ENCODE measurements at places on chromosomes 16 and 17. TPM values are rescaled to one million over a fixed set of nuclear protein-coding genes. Genes with fewer than 3 reads are reported as not detected.
A peak's percentile ranks its signal among the peaks of the same experiment; 100 is the strongest.

Gene ITGAL
- total RNA-seq, result 233 TPM

- no peak for DNase-seq
Measured at GRCh38 chr17:29619251-29619650, 3.5 kb downstream of the CORO6 start.

Gene TTYH2
- 5.6 TPM for total RNA-seq

DNA sequence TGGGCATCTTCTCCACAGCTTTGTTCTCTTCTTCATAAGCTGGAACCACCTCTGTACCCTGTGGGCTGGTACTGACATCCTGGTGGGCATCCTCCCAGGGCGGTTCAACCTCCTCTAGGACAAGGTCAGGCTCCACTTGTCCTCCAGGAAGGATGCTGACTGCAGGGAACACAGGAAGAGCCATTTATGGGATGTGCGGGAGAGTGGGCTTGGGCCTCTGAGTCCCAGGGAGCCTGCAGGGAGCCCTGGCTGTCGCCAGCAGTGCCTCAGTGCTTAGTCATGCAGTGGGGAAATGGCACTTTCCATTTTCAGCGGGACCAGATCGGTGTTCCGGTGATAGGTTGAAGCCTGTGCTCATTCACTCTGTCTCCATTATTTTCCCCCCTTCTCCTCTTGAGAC is 20.5 kb downstream of the CNGB1 start:
- DNase-seq, result no peak

GRCh38 chr16:9966569-9967157 is 215.6 kb downstream of the GRIN2A start:
- DNase-seq, result peak; percentile 19

- no peak for DNase-seq
Measured at GRCh38 chr17:77753691-77754245, 204.7 kb upstream of the TNRC6C start.

GRCh38 chr17:29240968-29241963 is 5.4 kb upstream of the CRYBA1 start:
- no peak for DNase-seq

DNA sequence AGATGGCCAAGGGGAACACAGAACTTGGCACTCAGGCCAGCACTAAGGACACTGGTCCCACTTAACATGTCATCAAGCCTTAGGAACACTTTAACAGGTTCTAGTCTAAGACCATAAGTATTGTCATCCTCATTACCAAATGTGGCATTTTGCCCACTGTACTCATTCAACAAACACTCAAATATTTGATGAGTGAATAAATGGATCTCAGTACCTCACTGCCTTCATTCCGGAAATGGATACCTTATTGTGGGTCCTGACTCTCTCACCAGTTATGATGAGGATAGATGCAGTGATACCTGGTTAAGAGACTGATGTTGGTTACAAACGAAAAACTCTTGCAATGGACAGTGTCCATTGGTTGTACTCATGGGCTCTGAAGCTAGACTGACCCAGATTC is 455.2 kb upstream of the DYNLRB2 start:
- no peak for DNase-seq

- DNase-seq, result no peak
Measured at GRCh38 chr16:82641336-82641984, 14.7 kb downstream of the CDH13 start.

Data from activated naive CD8-positive, alpha-beta T cell treated with anti-CD3 and anti-CD28 coated beads for 36 hours (primary cell).